ENCODE measurements at places on chromosomes 3 and 15.

- no peak for DNase-seq
These were observed 55.9 kb upstream of the OSBPL11 start for GRCh38 chr3:125651244-125651643.

GRCh38 chr3:29822071-29822470 lies 541.2 kb downstream of the RBMS3 start:
- DNase-seq: no peak

GRCh38 chr15:67735896-67736295 lies 89.4 kb upstream of the SKOR1 start:
- DNase-seq: no peak

GRCh38 chr3:120449701-120450599 lies 842 bp downstream of the FSTL1 start:
- DNase-seq: no peak

DNA sequence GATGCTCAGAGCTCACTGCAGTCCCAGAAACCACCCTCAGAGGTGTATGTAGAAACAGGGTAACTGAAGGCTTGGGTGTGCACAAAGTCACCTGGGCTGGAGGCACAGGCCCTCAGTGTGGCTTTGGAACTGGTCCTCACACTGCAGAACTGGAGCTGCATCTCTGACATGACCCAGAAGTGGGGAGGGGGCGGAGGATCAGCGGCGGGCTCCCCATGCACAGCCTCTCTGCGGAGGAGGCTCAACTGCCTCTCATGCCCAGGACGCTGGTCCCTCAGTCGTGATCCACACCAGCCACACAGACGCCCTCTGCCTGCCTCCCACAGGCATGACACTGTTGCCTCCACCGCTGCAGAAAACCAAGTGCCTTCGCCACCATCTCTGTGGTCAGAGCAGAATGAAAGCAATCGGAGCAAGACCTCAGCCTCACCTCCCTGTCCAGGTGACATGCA lies 73.7 kb downstream of the TM2D3 start:
- no peak for DNase-seq
